ENCODE measurements at places on chromosomes 3 and 15.

DNA sequence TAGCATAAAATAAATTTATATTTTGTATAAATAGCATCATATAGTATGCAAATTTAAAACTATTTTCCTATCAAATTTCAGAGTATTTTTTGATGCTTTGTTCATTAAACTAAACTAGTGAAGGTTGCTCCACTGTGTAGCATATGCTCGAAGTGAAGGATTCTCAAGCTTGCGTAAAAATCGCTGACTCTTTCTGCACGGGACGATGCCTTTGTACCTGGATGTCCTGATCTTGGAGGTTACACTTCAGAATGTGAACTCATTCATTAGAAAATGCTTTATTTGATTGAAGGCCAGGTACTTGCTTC, 305.0 kb downstream of the WDR72 start:
- DNase-seq: no peak

GRCh38 chr15:29556380-29556779, 265.9 kb downstream of the TJP1 start:
- DNase-seq: no peak

DNA sequence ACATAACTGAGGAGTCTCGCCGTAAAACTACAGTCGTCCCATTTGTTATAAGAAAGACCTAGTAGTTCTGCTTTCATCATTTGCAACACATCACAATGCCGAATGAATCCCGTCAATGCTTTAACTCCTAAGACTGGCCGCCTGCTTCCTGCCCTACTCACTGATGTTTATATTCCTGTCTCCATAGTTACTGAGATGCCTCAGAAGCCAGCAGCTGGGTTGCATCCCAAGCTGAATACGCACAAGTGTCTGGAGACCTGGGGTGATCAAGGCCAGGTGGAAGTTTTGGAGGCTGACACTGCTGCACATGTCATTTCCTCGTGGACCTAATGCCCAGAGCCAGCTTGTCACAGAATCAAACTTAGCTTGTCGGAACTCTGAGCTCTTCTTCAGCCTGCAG, 95.2 kb upstream of the UBE2E1 start:
- no peak for DNase-seq

GRCh38 chr15:40328751-40329150, 5.3 kb downstream of the INAFM2 start:
- no peak for DNase-seq

DNA sequence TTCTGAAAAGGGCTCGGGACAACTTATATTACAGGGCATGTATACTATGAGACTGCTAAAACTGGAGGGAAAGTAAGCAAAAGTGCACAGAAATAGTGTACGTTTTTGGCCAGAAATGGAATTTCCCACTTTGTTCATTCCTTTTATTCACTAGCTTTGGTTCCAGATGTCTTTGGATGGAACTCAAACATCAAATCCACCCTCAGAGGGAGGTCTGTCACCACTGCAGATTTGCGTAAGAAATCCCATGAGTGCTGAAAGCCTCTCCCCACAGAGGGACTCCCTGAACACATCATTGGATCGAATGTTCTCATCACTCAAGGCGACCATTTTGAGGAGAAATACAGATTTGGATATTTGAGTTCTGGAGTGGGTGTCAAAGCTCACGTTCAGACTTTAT, 71.6 kb downstream of the FEM1B start:
- DNase-seq: no peak

GRCh38 chr3:69490235-69490634, 104.3 kb upstream of the FRMD4B start:
- DNase-seq: no peak

GRCh38 chr15:89395996-89396395, 61.4 kb upstream of the POLG start:
- no peak for DNase-seq
